ENCODE measurements at places on chromosomes 2 and 18. TPM values are rescaled to one million over a fixed set of nuclear protein-coding genes. Genes with fewer than 3 reads are reported as not detected.

DNA sequence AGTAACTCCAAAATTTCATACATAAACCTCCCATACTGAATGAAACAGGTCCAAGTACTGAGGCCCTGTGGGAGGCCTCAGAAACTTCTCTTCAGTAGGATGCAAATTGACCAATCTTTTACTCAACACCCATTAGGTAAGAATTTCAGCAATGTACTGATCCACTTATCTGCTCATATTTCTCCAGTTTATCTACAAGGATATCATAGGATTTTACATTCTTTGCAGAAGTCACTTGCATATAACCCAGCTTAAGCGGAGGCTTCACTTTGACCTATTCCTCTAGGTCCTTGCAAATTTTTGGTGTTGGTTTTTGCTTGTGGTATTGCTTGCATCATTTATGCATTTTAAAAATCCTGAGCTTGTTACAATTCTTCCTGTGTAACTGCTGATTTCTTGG is 28.8 kb upstream of the SLC3A1 start:
- no peak for DNase-seq

DNA sequence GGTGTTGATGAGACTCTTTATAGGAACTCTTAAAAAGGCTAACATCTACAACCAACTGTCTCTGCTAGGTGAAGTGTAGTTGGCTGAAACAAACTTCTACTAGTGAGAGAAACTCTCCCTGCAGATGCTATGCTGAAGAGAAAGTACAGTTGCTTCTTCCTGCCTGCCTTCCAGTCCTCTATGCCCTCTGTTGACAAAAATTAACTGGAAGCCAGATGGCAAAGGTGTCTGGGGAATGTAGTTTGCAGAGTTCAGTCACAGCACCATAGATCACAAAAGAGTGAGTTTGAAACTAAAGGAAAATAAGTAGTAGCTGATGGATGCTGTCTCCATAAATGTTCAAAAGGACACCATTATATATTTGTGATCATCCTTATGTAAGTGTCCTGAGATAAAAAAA is 958.8 kb upstream of the NRXN1 start:
- no peak for DNase-seq

DNA sequence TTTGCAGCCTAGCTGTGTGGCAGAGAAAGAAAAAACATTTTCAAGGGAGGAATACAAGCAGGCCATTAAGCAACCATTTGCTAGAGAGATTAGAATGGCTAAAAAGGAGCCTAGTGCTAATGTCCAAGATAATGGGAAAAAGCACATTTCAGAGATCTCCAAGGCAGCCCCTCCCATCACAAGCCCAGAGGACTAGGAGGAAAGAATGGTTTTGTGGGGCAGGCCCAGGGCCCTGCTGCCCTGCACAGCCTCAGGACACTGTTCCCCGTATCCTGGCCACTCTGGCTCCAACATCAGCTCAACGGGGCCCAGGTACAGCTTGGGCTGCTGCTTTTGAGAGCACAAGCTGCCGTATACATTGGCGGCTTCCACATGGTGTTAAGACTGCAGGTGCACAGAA is 16.5 kb upstream of the GBX2 start:
- no peak for DNase-seq

DNA sequence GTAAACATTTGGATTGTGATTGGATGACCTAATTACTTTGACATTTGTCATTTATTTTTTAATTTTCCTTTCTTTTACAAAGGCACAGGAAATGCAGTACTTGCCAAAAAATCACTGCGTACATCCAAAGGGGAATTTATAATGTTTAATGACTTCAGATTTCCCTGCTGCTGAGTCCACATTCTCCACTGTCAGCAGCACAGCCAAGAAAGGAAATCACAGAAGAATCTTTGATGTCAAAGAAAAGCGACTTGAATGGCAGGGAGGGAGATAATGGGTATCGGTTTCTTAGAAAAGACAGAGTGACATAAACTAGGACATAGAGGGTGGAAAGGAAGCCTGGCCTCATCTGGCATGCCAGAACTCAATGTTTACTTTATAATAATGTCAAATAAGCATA is 41.4 kb upstream of the COPS8 start:
- DNase-seq, result peak; percentile 13

The MOB1A gene
- 84.3 TPM for total RNA-seq

GRCh38 chr18:28136071-28136470 is 40.9 kb downstream of the CDH2 start:
- DNase-seq, result no peak

The C2orf81 gene
- under 0.01 TPM for total RNA-seq
